Epithelial cell of umbilical artery (primary cell): ENCODE measurements at places on chromosomes 3 and 15. TPM values are rescaled to one million over a fixed set of nuclear protein-coding genes. Genes with fewer than 3 reads are reported as not detected.

Gene DLL4
- total RNA-seq: 88.8 and 218 TPM in 2 replicates

Gene PARP15
- 0.32 TPM in 1 of 2 replicates, not detected in the other for total RNA-seq

Gene SUCLG2
- total RNA-seq: 39.6 and 54.1 TPM in 2 replicates

Gene HGD
- 0.32 TPM in 1 of 2 replicates, not detected in the other for total RNA-seq

Gene COL6A5
- not detected in 2 replicates for total RNA-seq

Gene WDR48
- total RNA-seq: 28.3 and 50.2 TPM in 2 replicates

Gene CCDC54
- not detected in 2 replicates for total RNA-seq

Gene TFRC
- total RNA-seq: 124 and 212 TPM in 2 replicates

Gene NRG4
- not detected in 2 replicates for total RNA-seq
